ENCODE measurements at places on chromosomes 7 and 10.

GRCh38 chr10:18429335-18429734, 222.1 kb downstream of the NSUN6 start:
- no peak for DNase-seq

GRCh38 chr7:99375070-99375807, 709 bp downstream of the ARPC1B start:
- peak; percentile 40 for DNase-seq

GRCh38 chr7:22776964-22777363, 45.7 kb downstream of the TOMM7 start:
- no peak for DNase-seq

DNA sequence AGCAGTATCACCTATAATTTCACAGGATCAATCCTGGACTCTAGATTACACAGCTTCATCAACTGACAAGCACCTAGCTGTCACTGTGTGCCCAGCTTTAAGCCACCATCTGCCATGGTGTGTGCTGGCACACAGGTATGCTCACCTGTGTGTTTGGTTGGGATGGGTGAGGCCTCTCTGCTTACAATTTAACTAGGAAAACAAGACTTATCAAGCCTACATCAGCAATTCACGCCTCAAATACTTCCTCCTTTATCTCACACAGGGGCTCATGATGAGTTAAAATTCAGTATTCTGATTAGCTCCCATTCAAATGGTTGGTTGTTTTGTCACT, 608.2 kb downstream of the PARD3 start:
- DNase-seq: no peak

GRCh38 chr7:124497176-124497575, 268.4 kb downstream of the GPR37 start:
- DNase-seq: no peak

GRCh38 chr10:132967540-132967939, 25.2 kb upstream of the CFAP46 start:
- DNase-seq: no peak

- no peak for DNase-seq
Observed at GRCh38 chr10:117503244-117504205, 39.0 kb upstream of the EMX2 start.
